ENCODE measurements at places on chromosomes 6 and 20. TPM values are rescaled to one million over a fixed set of nuclear protein-coding genes. Genes with fewer than 3 reads are reported as not detected.

- DNase-seq = no peak
Observed at GRCh38 chr20:37657924-37658804, 35.7 kb upstream of the CTNNBL1 start.

DNA sequence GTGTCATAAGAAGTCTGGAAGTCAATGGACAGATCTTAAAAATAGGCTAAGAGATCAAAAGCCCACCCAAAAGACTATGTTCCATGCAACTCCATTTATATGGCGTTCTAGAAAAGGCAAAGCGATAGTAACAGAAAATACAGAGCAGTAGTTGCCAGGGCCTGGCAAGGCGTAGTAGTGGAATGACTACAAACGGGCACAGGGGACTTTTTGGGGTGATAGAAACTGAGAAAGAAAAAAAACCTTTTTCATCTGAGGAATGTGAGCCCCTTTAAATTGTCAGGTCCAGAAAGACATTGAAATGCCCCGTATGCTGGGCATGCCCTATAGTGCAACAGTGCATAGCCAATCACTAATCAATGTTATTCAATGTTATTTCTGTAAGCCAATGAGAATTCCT is 47.2 kb upstream of the FAM50B start:
- DNase-seq = no peak

DNA sequence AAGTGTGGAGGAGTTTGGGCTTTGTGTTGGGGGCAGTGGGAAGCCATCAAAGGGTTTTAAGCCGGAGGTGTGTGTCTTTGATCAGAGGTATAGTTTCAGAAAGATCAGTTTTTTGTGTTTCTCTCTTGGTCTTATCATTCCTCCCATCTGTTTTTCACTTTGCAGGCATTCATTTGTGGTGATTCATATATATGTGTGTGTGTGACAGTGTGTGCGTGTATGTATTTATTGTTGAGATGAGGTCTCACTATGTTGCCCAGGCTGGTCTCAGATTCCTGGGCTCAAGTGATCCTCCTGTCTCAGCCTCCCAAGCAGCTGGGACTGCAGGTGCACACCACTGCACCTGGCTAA is 11.1 kb upstream of the SERINC3 start:
- DNase-seq = no peak

GLP1R gene
- 0.06 TPM for total RNA-seq

ASF1A gene
- total RNA-seq = 16.7 TPM

GRCh38 chr20:14726591-14726990 is 389.2 kb upstream of the FLRT3 start:
- DNase-seq = no peak

SRSF12 gene
- 2.2 TPM for total RNA-seq

- no peak for DNase-seq
Observed at GRCh38 chr20:35395728-35396127, 16.0 kb downstream of the UQCC1 start.

GRCh38 chr6:148177589-148178233 is 164.9 kb upstream of the SASH1 start:
- peak; percentile 61 for DNase-seq

EPB41L1 gene
- 136 TPM for total RNA-seq

LPIN3 gene
- 41.8 TPM for total RNA-seq

DNA sequence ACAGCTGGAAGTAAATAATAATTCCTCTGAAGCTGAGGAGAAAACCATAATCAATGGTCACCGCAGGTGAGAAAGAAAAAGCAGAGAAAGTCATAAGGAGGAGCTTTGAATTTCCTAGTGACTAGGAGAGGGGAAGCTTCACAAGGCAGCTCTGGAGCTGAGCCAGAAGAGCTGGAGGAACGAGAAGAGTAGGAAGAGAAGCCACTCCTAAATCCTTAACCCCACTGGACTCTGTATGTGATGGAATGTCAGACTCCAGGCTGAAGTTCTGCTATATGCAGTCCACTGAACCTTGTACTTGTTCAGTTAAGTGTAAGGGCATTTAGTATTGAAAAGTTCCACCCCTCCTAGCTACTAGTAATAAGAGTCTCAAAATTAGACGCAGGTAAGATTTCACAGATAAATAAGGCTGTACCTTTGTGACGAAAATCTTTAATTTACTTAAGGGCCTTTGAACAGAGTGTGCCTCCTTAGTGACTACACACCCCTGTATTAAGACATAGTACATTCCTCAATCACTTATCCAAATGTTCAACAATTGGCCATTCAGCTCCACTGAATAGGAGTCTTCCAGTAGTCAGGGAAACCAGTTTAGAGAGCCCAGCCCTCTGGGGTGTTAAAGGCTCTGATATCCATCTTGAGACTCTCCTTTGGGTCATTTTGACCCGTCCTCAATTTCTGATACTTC is 71.4 kb upstream of the UFL1 start:
- DNase-seq = peak; percentile 18

DNA sequence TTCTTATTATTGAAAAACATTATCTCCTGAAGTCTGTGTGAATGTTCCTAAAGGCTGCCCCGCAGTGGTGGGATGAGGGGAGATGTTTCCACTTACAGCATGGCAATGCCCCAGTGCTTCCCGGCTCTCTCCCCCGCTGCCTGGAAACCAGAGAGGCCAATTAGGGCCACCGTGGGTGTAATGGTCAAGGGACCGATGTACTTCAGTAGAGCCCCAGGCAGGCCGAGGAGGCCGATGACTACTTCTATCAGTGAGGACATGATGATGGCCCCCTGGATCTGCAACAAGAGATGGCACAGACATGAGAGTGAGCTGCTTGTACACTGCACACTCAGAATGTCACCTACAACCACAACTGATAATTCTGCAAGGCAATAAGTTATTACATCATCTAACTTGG is 117.8 kb downstream of the SLC23A2 start:
- DNase-seq = no peak

POFUT1 gene
- total RNA-seq = 35.4 TPM

DNA sequence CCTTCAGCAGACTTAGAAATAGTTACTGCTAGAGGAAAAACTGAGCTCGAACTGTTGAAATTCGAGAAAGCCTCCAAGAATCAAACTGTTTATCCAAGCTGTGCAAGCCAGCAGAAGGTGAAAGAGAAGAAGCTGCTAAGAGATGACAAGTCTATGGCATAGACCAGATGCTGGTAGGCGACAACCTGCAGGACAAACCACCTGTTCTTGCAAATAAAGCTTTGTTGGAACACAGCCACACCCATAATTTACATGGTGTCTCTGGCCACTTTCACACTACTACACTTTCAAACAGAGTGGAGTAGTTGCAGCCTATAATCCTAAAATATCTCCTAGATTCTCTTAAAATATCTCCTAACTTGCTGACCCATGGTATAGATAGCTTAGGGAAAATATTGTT is 33.3 kb downstream of the TNFRSF21 start:
- no peak for DNase-seq

DNA sequence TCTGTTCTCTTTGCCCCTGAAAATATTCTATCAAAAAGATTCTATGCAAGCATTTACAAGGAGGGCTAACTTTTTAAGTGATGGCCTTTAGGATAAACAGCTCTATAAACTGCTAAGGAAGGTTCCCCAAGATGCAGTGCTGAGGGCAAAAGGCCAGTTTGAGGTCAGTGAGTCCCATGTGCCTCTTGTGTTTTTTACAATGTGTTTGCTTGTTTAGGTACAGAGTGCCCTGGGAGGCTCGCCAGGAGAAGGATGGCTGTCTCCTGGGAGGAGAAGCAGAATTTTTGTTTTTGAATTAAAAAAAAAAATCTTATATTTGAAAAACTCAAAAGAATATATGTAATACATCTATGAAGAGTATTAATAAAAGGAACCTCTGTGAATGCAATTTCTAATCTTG is 12.8 kb downstream of the MTCH1 start:
- no peak for DNase-seq

Measured in mucosa of gallbladder (tissue), 1 donor.